ENCODE measurements at places on chromosomes 3 and 15.

DNA sequence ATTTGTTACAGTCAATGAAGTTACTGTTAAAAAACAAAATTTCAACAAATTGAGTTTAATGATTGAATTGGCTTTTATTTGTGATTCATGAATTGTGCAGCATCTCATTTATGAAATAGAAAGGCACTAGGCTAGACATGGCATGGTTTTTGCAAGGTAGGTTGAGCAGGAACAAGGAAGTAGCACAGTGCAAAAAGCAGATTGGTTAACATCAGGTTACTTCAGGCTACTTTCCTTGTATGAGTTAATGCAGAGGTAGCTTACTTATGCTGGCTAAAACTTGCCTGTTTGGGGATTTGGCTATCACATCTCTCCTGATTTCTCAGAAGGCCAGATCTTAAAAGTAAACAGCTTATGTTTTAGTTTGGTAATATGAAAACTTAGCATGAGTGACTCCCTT is 23.0 kb upstream of the SV2B start:
- DNase-seq, result no peak

- DNase-seq, result no peak
Observed at GRCh38 chr3:66260431-66260830, 39.6 kb downstream of the SLC25A26 start.

DNA sequence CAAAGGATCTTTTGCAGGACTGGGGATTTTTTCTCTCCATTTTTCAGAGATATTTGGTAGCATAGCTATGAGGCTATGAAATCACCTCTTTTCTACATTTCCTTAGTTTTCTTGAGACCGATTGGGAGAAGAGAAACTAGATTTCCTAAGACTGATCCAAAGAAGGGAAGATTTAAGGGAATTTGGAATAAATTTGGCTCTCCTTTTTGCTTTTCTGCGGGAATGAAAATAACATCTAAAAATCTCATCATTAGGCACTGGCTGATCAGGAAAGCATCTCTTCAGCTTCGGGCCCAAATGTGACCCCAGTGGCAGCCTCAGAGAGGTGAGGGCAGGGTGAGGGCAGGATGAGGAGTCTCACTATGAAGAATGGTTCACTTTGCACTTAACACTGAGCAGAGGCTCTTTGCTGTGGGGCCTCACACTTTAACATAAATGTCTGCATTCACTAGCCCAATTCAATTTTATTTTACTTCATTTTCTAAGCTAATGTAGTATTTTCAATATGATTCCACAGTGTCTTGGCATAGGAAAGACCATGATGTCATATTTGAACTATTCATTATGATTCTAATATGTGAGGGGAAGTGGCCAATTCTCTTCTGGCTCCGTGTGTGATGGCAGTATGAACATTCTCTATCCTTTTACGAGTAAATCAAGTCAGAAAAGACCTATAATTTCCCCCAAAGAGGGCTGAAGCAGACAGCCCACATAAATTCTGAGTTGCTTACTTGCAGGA is 193.2 kb downstream of the MEX3B start:
- DNase-seq, result no peak

DNA sequence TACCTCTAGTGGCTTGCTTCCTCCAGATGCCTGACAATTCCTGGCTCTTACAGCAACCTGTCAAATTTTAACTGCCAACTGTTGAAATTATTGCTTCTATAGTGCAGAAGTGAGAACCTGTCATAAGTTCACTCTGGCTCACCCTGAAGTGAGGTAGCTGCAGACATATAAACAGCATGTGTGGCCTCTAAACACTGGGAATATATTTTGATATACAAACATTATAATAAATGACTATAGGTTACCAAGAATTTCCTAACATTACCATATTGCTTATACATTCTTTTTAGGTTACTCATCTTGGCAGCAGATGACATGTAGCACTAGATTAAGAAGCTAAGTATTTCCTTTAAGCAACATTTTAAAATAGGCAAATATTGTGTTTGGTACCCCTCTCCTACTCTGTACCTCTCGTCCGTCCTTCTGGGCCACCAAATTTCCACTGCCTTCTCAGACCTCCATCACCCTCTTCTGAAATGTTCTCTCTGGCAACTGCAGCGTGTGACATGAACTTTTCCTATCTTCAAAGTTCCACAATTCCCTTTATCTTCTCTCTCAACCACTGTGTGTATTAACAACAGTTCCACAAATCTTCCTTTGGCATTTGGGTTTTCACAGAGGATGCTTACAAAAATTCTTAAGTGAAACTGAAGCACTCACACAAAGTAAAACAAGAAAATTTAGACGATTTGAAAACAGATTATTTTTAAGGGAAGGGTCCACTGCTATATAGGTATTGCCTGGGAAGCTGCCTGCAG is 15.3 kb upstream of the XXYLT1 start:
- no peak for DNase-seq
